Fibroblast of skin of left biceps (primary cell): ENCODE measurements at places on chromosomes 5 and 9.

DNA sequence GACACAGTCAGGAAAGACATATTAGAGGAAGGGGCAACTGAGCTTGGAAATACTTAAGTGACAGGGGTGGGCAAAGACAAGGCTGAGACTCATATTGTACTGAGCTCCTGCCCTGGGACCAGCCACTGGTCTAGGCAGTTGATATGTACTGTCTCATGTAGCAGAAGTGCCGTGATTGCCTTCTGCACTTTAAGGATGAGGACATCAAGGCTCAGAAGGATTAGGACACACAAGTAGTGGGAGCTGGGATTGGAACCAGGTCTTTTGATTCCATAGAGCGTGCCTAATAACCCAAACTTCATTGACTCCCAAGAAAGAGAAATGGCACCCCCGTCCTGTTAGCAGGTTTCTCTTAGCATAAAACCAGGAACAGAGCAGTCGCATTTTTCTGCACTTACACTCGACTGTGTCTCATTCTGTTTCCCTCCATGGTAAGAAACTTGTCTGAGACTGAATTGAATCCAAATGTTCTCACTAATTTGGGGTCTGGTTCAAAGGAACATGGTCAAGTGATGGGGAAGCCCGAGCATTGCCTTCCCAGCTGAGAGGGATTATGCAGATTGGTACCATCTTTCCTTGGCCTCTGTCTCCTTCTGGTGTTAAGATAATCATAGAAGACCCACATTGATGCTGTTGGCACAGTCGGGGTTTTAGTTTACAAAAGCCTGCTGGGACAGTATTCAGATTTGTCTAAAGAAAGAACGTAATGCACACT, 70.4 kb downstream of the ANGPTL2 start:
- no peak for DNase-seq

GRCh38 chr5:68182094-68182493, 33.5 kb upstream of the PIK3R1 start:
- no peak for DNase-seq

DNA sequence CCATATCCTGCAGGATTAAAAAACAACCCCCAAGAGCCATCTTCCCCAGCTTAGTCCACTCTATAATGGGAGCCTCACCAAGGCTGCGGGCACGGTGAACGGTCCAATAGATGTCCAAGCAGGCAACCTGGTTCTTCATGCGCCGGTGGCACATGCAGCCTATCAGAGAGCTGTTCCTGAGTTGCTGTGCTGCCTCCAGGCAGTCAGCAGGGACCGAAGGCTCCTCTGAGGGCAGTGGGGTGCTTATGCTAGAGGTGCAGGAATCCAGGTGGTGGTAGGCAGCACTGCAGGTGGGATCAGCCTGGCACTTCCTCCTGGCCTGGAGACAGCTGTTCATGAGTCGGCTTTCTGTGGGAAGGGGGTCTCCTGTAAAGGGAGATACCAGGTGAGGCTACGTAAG, 10.2 kb downstream of the GFRA3 start:
- no peak for DNase-seq

DNA sequence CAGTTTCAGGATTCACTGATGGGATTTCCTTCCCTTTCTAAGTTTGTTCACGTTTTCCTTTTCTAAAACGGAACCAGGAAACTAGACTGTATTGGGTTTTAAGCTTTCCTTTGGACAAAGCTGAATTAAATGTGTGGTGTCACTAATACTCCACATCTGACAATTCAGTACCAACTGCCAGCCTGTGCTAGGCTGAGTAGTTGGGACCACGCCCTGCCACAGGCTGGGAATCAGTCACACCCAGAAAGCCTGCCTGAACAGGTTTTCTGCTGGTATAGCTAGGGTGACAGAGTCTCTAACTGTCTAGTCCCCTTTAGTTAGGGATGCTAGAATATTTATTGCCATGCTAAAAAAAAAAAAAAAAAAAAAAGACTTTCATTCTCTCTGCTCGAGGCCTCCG, 15.6 kb downstream of the SPACA9 start:
- no peak for DNase-seq

DNA sequence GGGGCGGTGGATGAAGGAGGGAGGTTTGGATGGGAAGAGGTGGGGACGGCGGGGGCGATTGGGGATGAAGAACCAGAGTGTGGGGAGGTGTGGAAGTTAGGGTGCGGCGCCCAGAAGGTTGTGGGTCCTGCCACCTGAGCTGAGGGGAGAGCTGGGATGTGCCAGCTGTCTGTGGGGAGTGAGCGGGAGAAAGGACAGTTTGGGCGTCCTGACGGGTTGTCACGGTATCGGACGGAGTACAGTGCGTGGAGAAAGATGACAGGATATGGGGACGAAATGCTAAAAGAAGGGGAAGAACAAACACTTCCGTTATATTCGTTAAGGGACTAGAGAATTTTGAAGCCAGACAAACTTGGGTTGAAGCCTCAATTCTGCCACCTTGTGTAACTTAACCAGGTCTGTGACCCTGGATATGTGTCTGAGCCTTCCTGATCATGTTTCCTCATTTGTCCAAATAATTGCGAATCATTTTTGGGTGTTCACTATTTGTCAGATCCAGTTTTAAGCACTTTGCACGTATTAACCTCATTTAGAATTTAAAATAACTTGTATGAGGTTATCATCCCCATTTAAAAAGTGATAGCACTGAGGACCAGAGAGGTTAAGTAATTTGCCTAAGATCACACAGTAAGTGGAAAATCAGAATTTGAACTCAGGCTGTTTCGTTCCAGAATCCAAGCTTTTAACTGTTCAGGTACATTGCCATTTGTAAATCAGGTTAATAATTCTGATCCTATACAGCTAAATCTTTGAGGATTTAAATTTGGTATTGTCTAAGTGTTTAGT, 689 bp downstream of the CNTRL start:
- DNase-seq = no peak

- no peak for DNase-seq
Measured at GRCh38 chr9:34333836-34334235, 4.5 kb downstream of the NUDT2 start.

DNA sequence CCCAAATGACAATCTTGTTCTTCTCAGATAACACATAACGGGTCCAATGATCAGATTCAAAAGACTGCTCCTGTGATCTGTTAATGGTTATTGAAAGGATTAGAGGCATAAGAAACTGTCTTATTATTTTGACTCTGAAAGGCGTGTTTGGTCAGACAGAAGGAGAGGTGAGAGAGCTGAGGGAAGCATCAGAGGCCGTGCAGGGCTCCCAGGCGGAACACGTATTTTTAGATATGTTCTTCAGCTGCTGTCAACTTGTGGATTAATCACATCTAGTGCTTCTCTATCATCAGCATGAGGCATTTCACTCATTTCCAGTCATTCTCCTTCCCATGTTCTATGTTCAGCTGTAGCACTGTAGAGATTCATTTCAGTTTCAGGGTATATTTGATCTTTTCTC, 199.8 kb downstream of the MAPKAP1 start:
- no peak for DNase-seq

DNA sequence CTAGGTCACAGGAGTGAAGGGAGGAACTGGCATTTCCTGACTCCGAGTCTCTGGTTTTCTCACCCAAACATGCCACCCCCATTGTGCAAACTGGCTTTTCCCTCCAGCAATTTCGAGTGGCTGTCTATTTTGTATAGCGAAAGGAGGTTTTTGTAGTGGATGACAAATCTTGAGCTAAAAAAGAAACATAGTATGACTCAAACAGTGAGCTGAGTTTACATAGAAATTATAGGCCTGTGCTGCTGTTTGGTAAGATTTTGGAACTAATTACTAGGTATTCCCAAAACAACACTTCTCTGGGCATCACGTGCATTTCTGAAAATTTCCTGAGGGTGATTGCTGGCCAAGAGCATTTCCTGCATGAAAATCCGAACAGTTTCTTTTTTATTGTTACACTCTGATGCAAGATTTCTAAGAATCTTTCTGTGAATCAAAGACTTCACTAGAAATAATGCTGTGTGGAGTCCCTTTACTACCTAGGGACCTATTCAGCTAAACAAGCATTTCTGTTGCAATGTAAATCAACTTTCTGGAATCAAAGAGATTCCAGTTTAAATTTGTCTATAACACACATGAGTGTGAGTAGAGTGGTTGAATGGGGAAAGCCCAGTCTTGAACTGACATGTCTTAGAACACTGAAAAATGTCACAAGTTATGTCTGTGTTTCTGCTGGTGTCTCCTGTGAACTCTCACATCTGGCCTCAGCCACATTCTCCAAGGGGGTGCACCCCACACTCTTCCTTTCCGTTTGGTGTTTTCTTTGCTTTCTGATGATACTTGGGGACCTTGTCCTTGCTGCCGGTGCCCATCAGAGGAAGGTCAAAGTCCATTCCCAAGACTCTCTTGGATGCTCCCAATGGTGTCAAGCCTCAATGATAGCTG, 33.3 kb upstream of the DAPK1 start:
- no peak for DNase-seq

GRCh38 chr5:173452119-173452905, 124.1 kb upstream of the STC2 start:
- no peak for DNase-seq

GRCh38 chr5:144464306-144464705, 293.6 kb downstream of the KCTD16 start:
- no peak for DNase-seq

- no peak for DNase-seq
Measured at GRCh38 chr5:14676320-14676719, 11.8 kb downstream of the OTULIN start.

DNA sequence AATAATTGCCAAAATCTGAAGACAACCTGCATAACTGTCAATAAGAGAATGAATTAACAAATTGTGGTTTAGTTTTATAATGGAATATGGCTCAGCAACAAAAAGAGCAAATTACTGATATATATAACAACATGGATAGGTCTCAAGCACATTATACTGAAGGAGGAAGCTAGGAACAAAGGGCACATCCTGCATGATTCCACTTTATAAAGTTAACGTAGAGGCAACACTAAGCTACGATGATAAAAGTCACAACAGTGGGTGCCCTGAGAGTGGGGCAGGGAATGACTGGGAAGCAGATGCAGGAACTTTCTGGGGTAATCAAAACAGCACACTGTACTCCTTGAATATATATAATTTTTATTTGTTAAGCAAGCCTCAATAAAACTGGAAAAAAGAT, 165.2 kb downstream of the RMI1 start:
- no peak for DNase-seq

- DNase-seq = no peak
Measured at GRCh38 chr5:21931116-21931515, 922.0 kb downstream of the CDH12 start.

GRCh38 chr5:135005076-135005475, 29.0 kb downstream of the PITX1 start:
- DNase-seq = no peak

DNA sequence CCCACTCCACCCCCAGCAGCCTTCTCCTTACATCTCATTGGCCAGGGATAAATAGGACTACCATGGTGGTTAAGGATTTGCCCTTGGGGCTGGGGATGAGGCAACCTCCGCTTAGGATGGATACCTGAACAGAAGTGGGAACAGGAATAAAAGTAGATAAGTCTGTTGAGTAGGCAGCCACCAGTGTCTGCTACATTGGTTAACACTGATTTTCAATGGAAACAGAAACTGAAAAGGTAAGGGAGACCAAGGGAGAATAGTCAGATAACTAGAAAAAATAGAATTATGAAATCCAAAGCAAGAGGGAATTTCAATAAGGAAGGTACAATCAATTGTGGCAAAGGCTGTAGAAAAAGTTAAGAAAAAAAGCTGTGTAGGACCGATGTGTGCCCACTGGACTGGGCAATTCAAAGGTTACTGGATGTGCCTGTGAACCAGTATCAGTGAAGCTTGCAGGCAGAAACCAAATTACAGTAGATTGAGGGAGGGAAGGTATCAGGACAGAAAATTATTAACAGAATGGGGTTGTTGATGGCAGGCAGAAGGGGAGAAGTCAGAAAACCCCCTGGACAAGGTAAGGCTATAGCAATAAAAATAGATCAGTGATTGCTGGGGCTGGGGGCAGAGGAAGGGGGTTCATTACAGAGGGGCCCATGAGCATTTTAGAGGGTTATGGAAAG, 48.7 kb downstream of the DNAJC21 start:
- DNase-seq = no peak

GRCh38 chr5:29805804-29806203, 1387.7 kb upstream of the CDH6 start:
- DNase-seq = no peak

DNA sequence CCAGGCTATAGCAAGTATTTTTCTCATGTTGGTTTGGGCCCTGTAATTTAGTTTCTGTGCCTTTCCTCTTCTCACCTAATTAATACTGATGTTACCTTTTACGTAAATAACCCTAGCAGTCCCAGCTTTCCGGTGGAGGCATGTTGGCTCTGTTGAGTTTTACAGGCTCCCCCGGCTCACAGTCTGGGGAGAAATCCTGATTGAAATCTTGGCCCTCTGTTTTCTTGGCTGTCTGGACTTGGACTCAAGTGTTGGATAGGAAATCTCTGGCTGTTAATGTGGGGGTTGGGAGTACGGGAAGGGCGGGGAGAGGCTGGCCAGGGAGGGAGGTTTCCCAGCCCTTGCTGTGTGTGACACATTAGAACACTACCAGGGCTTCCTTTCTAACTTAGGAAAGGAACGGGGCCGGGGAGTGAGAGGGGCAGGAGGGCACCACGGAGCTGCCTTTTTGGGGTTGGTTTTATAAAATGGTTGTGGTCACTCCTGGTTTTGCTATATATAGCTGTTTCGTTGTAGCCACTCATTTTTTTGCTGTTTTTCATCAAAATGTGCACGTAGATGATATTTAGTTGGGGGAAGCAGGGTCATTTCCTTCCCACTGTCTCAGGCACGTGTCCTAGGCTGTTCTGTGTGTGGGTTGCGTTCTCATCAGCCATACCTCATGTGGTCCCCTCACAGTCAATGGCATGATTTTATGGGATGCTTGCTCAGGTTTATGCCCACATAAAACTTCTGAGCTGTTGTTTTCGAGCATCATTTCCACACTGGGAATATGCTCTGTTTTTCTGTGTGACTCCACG, 11.0 kb downstream of the TRIO start:
- DNase-seq = no peak

DNA sequence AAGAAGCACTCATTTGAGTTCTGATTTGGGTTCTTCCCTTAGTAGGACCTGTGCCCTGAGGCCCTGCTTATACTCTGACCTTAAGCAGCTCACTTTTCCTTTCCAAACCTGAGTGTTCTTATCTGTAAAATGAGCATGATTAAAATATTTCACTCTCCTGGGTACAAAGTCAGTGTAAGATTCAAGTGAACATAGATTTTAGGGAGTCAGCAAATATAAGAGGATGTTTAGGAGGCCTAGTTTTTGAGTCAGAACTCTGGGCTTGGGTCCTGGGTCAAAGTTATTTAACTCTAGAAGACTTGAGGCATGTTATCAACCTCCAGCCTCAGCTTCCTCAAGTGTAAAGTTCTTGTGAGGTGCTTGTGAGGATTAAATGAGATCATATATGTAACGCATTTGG, 8.7 kb upstream of the SPARC start:
- DNase-seq = no peak

DNA sequence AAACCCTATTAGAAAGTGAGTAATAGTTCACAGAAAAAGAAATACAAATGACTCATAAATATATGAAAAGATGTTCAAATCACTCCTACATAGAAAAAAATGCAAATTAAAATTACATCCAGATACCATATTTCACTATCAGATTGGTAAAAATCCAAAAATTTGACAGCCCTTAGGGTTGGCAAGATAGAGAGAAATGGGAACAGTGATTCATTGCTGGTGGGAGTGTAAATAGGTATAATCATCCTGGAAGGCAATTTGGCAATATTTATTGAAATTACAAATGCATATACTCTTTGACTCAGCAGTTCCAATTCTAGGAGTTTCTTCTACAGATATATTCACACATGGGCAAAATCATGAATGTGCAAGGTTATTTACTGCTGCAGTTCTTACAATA, 273.5 kb downstream of the NR2F1-AS1 start:
- peak; percentile 76 for DNase-seq
